ENCODE measurements at places on chromosomes 6 and 20.
A peak's percentile ranks its signal among the peaks of the same experiment; 100 is the strongest.

GRCh38 chr6:133835901-133836300, 53.0 kb upstream of the TCF21 start:
- no peak for DNase-seq

GRCh38 chr6:35376281-35376680, 33.9 kb downstream of the PPARD start:
- no peak for DNase-seq

GRCh38 chr20:9852566-9852965, 13.7 kb upstream of the PAK5 start:
- no peak for DNase-seq

DNA sequence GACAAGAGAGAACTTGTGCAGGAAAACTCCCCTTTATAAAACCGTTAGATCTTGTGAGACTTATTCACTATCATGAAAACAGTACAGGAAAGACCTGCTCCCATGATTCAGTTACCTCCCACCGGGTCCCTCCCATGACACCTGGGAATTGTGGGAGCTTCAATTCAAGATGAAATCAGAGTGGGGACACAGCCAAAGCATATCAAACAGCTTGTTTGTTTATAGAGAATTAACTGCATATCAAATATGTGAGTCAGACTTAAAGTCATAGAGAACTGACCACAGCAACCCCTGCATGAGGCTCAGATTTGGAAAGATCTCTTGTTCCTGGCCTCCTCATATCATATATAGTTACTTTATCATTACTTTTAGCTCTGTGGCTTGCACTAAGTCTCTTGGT, 29.1 kb upstream of the HDAC2 start:
- DNase-seq = no peak

- no peak for DNase-seq
Measured at GRCh38 chr6:143844006-143844405, 868 bp downstream of the LTV1 start.

DNA sequence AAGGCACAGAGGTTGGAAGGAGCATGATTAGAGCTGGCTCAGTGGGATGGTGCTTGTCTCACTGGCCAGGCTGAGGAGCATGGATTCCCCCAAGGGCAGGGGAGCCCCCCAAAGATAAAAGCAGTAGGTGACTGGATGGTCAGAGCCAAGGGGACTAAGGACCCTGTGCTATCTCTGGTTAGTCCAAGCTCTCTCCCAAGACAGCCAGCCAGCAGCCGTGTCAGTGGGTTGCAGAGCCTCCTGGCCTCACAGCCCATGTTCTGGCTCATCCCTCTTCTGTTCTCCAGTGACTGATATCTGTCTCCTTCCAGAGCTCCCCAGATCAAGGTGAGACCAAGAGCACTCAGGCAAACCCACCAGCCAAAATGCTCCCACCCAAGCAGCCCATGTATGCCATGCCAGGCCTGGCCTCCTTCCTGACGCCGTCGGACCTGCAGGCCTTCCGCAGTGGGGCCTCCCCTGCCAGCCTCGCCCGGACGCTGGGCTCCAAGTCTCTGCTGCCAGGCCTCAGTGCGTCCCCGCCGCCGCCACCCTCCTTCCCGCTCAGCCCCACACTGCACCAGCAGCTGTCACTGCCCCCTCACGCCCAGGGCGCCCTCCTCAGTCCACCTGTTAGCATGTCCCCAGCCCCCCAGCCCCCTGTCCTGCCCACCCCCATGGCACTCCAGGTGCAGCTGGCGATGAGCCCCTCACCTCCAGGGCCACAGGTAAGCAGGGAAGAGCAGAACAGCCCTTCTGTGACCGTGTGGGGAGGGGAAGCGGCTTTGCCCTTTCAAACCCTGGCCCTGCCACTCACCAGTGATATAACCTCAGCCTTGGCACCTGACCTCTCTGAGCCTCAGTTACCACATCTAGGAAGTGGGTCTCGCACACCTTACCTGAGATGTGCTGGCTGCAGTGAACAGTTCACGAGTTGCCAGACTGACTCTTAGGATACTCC, 121.3 kb downstream of the JPH2 start:
- no peak for DNase-seq

- DNase-seq = no peak
Measured at GRCh38 chr6:19855536-19855935, 18.4 kb downstream of the ID4 start.

GRCh38 chr6:136971609-136972008, 49.5 kb downstream of the SLC35D3 start:
- no peak for DNase-seq

GRCh38 chr20:31669876-31670275, 32.2 kb downstream of the COX4I2 start:
- DNase-seq = no peak

DNA sequence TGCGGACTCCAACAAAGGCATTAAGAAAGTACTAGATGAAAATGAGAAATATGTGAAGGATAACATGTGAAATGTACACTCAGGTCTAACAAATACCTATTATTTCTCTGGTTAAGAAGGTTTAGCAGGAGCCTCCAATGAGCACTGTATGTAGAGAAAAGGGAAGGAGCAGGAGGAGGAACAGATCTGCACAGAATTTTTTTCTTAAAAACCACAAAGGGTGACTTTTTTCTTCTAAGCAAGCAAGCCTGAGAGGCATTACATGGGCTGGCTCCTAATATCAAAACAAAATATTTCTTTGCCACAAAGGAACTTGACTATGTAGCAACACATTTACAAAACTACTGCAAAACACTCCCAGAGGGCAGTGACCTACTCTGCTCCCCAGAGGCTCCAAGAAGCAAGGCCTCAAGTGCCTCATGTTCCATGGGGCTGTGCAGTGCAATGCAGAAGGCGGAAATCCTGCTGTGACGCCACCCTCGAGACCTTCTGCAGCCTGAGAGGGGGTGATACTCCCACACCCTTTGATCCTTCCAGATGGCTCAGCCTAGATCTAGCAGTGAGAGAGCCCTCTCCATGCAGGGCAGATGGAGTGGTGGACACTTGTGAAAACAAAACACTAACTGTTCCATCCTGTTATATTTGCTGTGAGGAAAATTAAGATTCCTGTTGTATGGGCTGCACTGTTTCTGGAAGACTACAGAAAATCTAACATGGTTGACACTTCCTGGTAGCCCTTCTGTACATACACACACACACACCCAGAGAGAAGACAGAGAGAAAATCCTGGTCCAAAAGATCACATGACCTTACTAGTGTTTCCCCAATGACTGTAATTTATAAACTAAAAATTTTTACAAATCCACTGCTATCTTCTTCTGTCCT, 36.0 kb upstream of the SMIM29 start:
- no peak for DNase-seq

- DNase-seq = no peak
Measured at GRCh38 chr6:124955108-124955856, 7.0 kb upstream of the RNF217 start.

DNA sequence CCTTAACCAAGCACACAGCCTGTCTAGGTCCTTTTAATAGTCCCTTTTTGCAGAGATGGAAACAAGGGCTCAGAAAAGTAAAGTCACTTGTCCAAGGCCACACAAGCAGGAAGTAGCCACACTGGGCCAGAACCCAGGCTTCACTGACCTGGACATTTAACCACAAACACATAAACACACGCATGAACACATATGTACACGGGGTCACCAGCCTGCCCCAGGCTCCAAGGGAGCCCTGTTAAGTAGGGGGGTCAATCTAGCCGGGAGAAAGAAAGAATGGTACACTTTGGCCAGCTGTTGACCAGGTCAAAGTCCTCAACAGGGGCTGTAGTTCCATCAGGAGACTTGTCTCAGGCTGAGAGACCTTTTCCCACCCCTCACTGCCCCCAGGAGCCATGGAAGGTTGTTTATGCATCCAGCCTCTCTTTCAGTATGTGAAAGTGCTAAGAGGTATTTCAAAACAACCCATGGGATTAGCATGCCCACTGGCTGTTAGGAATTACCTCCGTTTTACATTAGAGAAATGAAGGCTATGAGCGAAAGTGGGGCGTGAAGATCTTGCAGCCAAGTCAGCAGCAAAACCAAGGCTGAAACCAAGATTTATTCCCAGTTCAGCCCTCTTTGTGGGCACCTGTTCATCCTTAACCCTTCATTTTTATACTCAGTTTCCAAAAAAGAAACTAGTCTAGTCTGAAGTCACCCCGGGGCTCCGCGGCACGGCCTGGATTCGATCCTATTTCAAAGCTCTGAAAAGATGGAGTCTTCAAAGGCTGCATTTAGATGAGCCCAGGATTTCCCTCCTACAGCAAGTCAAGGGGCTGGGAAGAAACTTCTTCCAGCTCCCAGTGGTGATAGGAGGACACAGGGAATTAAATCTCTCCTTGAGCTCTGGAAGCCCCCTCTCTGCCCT, 9.8 kb downstream of the SDC4 start:
- no peak for DNase-seq

DNA sequence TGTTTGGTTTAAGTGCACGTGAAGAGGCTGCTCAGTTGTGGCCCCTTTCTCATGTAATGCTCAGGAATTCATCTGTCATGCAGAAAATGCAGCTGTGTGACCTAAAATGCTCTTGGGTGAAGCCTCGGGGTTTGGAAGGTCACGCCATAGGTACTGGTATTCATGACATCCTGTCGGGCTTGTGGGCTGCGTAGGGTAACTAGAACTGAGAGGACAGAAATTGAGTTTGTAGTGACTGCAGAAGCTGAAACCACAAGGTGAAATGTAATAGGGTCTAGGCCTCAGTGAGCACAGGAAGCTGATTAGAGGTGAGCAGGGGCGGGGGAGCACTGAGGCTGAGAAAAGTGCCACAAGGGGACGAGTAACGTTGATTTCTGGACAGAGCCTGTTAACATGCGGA, 128.8 kb downstream of the SOBP start:
- peak; percentile 61 for DNase-seq

DNA sequence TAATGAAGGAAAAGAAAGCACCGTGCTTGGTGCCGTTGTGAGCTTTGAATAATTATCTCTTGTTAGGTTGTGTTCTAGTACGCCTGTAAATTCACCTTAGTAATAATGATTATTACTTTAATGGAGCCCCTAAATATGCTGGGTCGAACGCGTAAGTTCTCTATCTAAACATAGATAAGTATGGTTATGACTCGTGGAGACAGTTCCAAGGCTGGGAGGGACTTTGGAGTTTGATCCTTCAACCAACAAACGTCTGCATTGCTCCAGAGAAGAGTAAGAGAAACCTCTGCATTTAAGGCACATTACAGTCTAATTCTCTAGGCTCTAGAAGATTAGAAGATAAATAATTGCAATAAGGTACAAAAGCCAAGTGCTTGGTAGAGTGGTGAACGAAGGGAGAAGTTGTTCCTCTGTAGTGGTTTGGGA, 514 bp downstream of the ACOT13 start:
- no peak for DNase-seq

DNA sequence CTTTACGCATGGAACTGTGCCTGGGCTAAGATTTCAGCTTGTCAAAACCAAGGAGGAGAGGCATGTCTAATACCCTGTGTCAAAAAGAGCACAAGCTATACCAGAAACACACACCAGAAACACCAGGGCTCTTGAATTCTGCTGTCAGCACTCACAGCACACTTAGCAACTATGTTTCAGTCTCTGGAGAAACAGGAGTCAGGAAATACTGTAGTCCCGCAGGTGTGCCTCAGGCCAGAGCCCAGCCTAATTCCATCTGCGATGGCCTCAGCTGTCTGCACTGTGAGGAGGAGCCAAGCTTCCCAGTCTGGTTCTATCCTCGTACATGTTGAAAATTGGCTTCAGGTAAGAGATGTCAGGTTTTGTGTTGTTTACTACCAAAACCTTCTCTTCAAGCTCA, 31.6 kb downstream of the MTRES1 start:
- no peak for DNase-seq

- DNase-seq = no peak
Measured at GRCh38 chr6:87543696-87544473, 45.9 kb downstream of the RARS2 start.

DNA sequence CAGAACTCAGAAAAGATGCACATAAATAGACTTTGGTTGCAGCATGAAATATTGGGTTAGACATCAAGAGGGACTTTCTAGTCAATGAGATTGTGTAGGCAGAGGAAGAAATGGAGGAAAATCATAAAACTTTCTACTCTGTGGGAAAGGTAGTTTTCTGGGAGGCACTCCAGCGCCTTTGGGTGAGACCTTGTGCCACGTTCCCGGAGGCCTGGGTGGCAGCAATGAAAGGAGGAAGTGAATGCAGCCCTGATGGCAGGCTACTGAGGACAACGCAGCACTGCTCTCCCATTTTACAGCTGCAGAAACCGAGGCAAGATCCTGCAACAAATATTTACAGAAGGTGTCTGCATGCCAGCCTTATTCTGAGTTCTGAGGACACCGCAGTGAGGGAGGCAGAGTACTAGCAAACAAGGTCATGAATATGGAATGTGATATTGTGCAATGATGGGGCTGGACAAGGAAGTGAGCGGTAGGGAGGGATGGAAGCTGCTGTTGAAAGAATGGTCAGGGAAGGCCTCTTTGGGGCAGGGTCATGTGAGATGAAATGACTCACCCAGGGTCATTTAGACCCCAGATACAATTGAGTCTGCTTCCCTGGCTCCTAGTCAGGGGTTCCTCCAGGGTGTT, 159.1 kb downstream of the TFAP2C start:
- DNase-seq = no peak

GRCh38 chr6:139474145-139475108, 100.0 kb upstream of the CITED2 start:
- DNase-seq = no peak

GRCh38 chr6:90278129-90278528, 18.5 kb downstream of the BACH2 start:
- no peak for DNase-seq

GRCh38 chr20:41095110-41095969, 42.0 kb upstream of the PLCG1 start:
- peak; percentile 4 for DNase-seq

All from NK-92 treated with Interleukin-12 subunit alpha and Interleukin-12 subunit beta, amount 100 ng/mL, for 24 hours (cell line).